ENCODE measurements at places on chromosomes 5 and 9.

GRCh38 chr5:89929834-89930233 lies 479.7 kb downstream of the CETN3 start:
- DNase-seq: no peak

DNA sequence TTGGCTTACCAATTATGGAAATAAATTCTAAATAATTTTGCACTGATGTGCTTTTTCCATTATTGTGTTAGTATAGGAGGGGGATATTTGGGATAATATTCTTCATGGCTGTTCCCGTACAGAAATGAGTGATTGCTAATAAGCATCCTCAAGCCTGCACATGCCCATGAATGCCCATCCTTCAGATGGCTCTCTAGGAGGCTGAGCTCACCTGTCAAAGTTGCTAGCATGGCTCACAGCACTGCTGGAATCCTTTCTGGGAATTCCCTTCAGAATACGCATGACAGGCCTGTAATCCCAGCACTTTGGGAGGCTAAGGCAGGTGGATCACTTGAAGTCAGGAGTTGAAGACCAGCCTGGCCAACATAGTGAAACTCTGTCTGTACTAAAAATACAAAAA lies 124.1 kb downstream of the NXNL2 start:
- no peak for DNase-seq

GRCh38 chr9:126474206-126474765 lies 139.4 kb upstream of the LMX1B start:
- DNase-seq: peak; percentile 53

DNA sequence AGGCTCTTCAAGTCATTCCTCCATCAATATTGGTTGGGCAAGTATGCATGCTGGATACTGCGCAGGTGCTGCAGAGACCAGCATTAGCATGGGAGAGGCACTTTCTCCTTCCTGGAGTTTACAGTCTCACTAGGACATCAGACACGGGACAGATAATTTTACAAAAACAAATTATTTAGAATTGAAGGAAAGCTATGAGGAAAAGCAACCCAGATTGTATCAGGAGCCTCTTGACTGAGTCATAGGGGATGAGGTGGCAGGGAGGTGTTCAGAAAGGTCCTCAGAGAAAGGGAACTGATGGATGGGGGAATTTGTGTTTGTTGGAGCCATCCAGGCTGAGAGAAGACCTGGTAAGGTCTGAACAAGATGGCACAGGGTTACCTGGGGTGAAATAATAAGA lies 24.5 kb upstream of the RAB14 start:
- peak; percentile 11 for DNase-seq

DNA sequence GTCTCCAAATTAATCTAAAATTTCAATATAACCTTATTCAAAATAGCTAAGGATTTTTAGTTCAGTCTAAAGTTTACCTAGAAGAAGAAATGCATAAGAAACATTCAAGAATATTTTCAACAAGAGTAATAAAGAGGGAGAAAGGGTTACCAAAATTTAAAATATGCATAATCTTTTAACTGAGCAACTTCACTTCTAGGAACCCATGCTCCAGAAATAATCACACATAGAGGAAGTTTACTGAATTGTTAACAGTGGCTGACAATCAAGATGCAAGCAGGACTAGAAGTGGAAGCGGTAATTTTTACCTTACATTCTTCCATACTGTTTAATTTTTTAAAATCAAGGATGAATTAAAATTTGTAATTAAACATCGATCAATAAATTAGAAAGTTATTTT lies 1.9 kb downstream of the PJA2 start:
- DNase-seq: no peak

GRCh38 chr9:101315112-101315450 lies 69.7 kb downstream of the BAAT start:
- no peak for DNase-seq

DNA sequence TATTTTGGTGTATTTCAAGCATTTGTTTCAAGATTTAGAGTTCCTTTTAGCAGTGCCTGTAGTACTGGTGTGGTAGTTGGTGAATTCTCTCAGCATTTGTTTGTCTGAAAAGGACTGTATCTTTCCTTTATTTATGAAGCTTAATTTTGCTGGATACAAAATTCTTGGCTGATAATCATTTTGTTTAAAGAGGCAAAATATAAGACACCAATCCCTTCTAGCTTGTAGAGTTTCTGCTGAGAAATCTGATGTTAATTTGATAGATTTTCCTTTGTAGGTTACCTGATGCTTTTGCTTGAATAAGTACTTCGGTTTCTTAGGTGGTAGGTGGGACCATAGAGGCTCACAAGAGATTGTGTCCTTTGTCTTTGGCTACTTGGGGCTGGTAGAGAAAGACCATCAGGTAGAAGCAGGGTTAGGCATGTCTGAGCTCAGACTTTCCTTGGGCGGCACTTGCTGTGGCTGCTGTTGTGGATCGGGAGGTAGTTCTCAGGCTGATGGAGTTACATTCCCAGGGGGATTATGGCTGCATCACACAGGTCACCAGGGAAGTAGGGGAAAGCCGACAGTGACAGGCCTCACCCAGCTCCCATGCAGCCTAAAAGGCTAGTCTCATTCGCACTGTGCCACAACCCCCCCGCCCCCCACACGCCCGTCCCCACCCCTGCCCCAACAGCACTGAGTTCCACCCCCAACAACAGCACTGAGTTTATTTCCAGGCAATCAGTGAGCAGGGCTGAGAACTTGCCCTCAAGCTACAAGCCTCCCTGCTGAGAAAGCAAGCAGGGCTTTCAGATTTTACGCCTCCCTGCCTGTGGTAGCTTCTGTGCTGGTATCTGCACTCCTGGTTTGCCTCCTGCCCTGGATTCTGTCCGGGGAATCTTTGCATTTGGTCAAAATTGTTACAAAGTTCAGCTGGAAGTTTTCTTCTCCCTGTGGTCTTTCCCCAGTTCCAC lies 127.1 kb upstream of the GLRA1 start:
- DNase-seq: no peak

DNA sequence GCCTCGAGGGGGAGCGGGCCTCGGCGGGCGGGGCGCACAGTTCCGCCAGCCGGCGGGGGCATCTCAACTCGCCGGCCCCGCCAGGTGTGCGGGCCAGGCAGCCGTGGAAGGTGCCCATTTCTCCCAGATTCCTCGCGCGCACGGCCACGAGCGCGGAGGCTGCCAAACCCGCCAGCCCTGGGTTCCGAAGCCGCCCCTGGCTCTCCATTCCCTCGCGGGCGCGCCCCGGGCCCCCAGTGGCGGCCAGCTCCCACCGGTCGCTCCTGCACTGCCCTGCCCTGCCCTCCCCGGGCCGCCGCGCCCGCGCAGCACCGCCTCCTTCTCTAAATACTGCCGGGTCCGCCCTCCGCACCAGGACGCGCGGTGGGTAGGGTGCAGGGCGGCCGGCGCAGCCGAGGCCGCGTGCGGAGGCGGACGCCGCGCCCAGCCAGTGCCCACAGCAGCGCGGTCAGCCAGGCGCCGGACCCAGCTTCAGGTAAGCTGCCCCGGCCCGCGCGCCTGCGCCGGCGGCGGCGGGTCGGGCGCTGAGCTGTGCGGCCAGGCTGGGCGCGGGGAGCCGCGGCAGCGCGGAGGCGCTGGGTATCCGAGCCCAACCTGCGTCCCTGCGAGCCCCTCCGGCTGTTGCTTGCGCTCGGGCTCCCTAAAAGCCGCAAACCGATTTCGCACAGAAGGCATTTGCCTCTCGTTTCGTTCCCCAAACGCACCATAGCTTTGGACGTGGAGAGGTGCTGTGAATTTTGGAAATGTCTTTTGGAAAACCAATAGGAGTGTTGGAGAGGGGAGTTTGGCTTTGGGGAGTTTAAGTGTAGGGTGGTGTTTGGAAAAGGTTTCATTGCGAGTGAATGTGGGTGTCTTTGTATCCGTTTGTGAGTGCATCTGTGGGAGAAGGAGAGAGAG lies at the start of gene TMEM171:
TMEM171 (plus strand) TSS at position 354 of the 897 bp plus-strand sequence. CDS start 2,799 bp downstream, outside the sequence.
- peak; percentile 20 for DNase-seq

DNA sequence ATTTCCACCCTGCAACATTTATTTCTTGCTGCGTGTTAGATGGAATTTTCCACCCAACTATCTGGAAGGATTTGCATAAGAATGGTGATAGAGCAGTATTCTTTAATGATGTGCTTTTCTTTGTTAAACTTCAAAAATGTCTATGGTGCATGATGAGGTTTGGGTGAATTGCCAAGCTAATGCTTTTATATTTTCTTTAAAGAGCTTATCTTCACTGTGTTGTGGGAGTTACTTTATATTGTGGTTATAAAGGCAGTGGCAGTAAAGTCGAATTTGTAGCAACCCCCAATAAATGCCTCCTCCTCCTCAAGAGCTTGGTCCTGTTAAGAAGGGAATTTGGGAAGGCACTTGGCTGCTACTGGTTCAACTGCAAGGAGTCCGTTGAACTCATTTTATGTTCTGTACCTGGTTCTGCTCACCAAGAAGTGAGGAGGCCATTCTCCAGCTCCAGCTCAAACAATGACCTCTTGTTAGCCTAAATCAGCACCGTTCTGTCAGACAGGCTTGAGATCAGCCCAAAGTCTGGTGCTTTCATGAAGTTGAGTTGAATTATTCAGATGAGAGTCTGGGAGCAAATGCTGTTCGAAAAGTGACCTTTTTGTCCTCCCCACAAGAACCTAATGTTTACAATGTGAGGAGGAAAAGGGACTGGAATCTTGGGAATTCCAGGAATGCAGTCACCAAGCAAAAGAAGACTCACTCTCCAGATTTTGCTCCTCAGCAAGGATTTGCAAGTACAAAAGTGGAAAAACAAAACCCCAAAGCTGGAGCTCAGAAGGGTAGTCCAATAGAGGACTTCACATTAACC lies 217.0 kb downstream of the TMEM38B start:
- no peak for DNase-seq

- peak; percentile 60 for DNase-seq
Measured at GRCh38 chr5:100424017-100424416, 111.2 kb upstream of the FAM174A start.

DNA sequence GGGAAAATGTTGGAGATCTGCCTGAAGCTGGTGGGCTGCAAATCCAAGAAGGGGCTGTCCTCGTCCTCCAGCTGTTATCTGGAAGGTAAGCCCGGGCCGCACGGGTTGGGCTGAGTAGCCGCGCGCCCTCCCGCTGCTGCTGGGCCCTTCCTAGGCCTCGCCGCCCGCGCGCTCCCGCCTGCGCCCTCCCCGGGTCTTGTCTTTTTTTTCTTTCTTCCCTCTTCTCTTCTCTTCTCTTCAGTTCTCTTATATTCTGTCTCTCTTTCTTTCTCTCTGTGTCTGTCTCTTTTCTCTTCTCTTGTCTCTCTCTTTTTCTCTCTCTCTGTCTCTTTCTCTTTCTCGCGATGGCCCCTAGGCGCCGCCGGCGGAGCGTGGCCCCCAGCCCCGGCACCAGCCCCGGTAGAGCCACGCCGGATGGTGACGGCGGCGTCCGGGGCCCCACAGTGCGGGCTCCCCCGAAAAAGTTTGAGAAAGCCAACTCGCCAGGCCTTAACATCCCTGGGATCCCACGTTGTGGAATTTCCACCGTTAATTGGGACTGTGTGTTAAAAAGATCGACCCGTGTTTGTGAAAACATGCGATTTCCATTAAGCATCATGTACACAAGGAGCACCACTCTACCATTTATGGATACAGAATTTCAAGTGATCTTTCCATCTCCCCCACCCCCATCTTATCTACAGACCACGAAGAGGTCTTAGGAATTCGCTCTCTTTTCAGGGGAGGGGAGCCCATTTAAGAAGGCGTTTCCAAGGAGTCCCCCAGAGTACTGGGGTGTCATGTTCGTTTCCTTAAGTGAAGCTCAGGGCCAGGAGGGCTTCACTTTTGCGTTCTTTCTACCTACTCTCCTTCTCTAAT lies 616 bp downstream of the ABL1 start:
- no peak for DNase-seq

- DNase-seq: peak; percentile 81
Measured at GRCh38 chr5:83927140-83927733, 206.6 kb upstream of the HAPLN1 start.

DNA sequence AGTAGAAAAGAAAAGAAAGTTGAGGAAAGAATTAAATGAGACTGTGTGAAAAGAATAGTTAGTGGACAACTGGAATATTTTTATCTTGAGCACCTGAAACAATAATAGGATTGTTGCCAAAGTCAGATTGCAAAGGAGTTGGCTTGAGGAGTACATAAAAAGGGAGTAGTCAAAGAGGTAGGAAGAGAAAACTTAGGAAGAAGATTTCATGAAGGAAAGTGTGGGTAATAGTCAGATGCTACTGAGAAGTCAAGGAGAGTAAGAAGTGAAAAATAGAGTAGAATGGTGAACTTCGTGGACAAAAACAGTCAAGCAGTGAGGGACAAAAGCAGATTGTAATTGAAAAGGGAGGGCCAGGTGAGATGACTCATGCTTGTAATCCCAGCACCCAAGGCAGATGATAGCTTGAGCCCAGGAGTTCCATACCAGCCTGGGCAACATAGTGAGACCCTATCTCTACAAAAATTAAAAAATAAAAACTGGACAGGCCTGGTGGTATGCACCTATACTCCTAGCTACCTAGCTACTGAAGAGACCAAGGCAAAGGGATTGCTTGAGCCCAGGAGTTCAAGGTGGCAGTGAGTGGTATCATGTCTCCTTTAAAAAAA lies 178.9 kb downstream of the NIPBL start:
- no peak for DNase-seq

DNA sequence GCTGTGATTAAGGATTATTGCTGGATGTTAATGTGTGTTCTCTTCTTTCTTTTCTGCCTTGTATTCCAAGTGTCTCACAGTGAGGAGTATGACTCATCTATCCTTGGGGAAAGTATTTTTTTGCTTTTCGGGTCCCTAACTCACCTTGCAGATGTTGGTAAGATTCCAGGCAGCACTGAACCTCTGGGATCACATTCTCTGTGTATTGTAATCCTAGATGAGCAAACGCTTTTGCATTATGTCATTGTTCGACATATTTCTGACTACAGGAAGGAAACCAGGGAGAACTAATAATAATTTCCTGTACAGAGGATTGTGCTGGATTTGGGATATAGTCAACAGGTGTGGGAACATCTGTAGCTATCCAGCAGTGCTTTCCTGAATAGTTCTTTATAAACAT lies 246.1 kb upstream of the TUT7 start:
- DNase-seq: no peak

Measured in brain microvascular endothelial cell (primary cell).